ENCODE measurements at places on chromosomes 3 and 15. TPM values are rescaled to one million over a fixed set of nuclear protein-coding genes. Genes with fewer than 3 reads are reported as not detected.

DNA sequence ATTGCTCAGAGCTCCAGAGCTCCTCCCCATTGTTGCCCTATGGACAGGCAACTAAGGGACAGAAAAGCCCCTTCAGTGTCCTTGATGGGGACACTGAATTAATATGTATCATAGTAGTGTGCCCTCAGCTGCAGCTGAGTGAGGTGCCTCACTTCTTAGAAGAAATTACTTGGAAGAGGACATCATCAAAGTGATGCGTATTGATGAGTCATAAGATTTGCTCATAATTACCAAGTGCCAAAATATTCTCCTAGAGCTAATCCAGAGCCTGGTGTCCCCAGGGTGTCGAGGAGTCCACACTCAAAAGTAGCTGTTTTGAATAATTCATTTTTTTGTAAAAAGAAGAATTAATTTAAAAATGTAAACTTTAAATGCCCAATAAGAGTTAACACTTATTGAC lies 200.7 kb upstream of the SEMA6D start:
- H3K36me3 ChIP-seq, result no peaks in the 10 kb centered on the region
- no peak for DNase-seq
- no peaks in the 10 kb centered on the region for H3K27me3 ChIP-seq
- no peak overlapping the region for H3K4me3 ChIP-seq
- no peak overlapping the region for H3K27ac ChIP-seq

GRCh38 chr3:98728672-98729071 lies 34.5 kb upstream of the ST3GAL6 start:
- no peak overlapping the region for H3K4me3 ChIP-seq
- DNase-seq, result no peak
- H3K27ac ChIP-seq, result no peak overlapping the region
- peaks cover 5% of the 10 kb centered on the region for H3K4me1 ChIP-seq

DPPA2 gene
- total RNA-seq, result 0.69 TPM

GRCh38 chr3:69129531-69129930 lies 7.1 kb upstream of the LMOD3 start:
- H3K36me3 ChIP-seq, result no peaks in the 10 kb centered on the region
- H3K4me3 ChIP-seq, result no peak overlapping the region
- DNase-seq, result no peak
- no peaks in the 10 kb centered on the region for H3K4me1 ChIP-seq
- no peak overlapping the region for H3K27ac ChIP-seq

- peaks cover 6% of the 10 kb centered on the region for H3K4me1 ChIP-seq
- H3K36me3 ChIP-seq, result no peaks in the 10 kb centered on the region
- H3K27me3 ChIP-seq, result no peaks in the 10 kb centered on the region
- no peak overlapping the region for H3K27ac ChIP-seq
Observed at GRCh38 chr3:60263191-60263590, 988.1 kb downstream of the FHIT start.

- H3K4me1 ChIP-seq, result peaks cover 21% of the 10 kb centered on the region
- no peak overlapping the region for H3K27ac ChIP-seq
- H3K4me3 ChIP-seq, result no peak overlapping the region
- DNase-seq, result no peak
Observed at GRCh38 chr3:4688411-4688810, 195.3 kb downstream of the ITPR1 start.

DAZL gene
- total RNA-seq, result not detected

HDAC11 gene
- 14.4 TPM for total RNA-seq

DNA sequence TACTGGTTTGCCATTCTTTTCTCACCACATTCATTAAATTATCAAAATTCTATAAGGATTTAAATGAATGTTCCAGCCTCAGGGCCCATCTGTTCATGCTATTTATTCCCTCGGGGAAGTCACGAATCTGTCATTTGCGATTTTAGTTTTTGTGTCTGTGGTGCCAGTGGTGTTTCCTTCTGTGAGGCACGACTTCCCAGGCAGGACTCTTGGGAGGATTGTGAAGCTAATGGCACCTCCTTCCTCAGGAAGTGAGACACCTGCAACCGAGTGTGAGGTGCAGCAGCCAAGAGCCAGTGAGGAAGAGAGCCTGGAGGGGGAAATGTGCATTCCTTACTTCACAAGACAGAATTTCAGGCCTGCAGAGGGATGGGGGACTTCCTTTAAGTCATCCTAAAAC lies 24.1 kb downstream of the SV2B start:
- H3K4me3 ChIP-seq, result no peak overlapping the region
- H3K27me3 ChIP-seq, result peaks cover 19% of the 10 kb centered on the region
- no peak overlapping the region for H3K27ac ChIP-seq
- H3K36me3 ChIP-seq, result peaks cover 2% of the 10 kb centered on the region
- peaks cover 2% of the 10 kb centered on the region for H3K4me1 ChIP-seq
- DNase-seq, result no peak

BOC gene
- 14.2 TPM for total RNA-seq

DNA sequence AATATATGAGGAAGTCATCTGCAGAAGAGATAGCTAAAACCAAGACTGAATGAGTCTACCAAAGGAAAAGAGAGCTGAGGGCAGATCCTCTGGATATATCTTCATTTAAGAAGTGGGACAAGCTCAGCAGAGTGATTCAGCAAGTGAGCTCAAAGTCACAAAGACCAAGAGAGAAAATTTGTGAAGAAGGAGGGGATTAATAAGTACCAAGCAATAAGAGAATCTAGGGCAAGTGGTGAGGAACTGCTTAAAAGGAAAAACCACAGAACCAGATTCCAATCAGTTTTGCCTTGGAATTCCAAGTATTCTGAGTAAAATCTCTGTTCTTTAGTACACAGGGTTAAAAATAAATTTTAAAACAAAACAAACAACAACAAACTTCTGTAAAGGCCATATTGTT lies 3.6 kb downstream of the EHHADH start:
- no peak overlapping the region for H3K27ac ChIP-seq
- DNase-seq, result no peak
- H3K27me3 ChIP-seq, result no peaks in the 10 kb centered on the region
- H3K36me3 ChIP-seq, result peaks cover 8% of the 10 kb centered on the region
- peaks cover 27% of the 10 kb centered on the region for H3K4me1 ChIP-seq

DNA sequence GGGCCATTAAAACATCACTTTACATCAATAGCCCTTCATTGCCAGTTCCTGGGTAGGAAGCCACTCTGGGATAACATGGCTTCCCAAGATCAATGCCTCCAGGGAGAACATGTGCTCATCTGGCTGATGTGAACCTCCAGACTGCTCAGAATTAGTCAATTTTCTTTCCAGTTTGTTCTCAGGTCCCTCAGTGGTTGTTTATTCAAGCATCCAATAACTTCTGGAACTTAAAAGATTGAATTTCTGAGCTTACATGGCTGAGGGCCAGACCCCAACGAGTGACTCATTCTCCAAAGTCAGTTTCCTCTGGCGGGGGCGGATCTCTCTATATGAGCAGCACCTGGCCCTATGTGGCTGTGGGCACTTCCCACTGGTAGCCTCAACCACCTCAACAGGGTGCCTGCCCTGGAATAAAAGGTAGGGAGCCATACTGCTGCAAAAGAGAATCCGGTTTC lies 34.0 kb downstream of the LYZL4 start:
- DNase-seq, result no peak
- no peak overlapping the region for H3K27ac ChIP-seq
- peaks cover 36% of the 10 kb centered on the region for H3K27me3 ChIP-seq

DNA sequence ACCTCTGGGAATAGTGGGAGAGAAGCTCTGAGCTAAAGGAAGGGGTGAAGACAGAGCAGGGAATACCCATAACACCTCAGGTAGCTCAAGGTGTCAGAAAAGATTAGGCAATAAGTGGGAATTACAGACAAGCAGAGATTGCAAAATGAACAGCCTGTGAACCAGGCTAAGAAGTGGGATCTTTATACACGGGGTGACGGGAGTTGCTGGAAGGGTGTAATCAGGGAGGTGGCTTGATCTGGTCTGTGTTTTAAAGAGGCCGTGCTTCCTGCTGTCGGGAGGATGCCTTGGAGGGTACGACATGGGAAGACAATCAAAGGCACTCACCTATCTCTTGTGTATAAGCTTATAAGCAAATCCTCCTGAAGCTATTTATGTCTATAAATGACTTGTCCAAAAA lies 216.3 kb downstream of the CLSTN2 start:
- no peak overlapping the region for H3K4me3 ChIP-seq
- no peaks in the 10 kb centered on the region for H3K4me1 ChIP-seq
- H3K27me3 ChIP-seq, result peaks cover 25% of the 10 kb centered on the region
- no peaks in the 10 kb centered on the region for H3K36me3 ChIP-seq
- H3K27ac ChIP-seq, result no peak overlapping the region

PLXND1 gene
- total RNA-seq, result 18.0 TPM

PYGO1 gene
- total RNA-seq, result 21.8 TPM

GRCh38 chr15:83733206-83733605 lies 79.3 kb downstream of the ADAMTSL3 start:
- no peak overlapping the region for H3K4me3 ChIP-seq
- no peaks in the 10 kb centered on the region for H3K4me1 ChIP-seq
- no peak overlapping the region for H3K27ac ChIP-seq
- H3K36me3 ChIP-seq, result no peaks in the 10 kb centered on the region
- no peak for DNase-seq
- H3K27me3 ChIP-seq, result no peaks in the 10 kb centered on the region

- no peak overlapping the region for H3K27ac ChIP-seq
- H3K4me1 ChIP-seq, result peaks cover 20% of the 10 kb centered on the region
- peak; percentile 70 for DNase-seq
- no peak overlapping the region for H3K4me3 ChIP-seq
- H3K27me3 ChIP-seq, result peaks cover 41% of the 10 kb centered on the region
- H3K36me3 ChIP-seq, result no peaks in the 10 kb centered on the region
Observed at GRCh38 chr15:76190751-76191538, 120.3 kb downstream of the ETFA start.

DNA sequence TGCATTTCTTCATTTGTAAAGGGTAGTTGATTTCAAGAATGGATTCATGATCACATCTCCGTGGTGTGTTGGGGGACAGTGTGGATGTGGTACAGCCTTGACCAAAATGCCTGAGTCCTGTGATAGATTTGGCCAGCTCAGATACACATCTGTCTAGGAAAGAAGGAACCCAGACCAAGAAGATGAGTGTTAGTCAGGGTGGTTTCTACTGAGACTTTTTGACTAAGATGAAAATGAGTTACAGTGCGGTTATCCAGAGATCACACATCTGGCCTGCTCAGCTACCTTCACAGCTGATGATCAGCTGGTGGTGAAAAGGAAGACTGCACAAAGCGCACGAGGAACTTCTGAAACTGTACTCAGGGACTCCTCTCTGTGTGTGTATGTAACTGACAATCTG lies 68.0 kb downstream of the FNDC3B start:
- H3K27me3 ChIP-seq, result no peaks in the 10 kb centered on the region
- peaks cover 50% of the 10 kb centered on the region for H3K4me1 ChIP-seq
- peak overlapping the region; percentile 16 for H3K27ac ChIP-seq

SYNPR gene
- total RNA-seq, result 13.3 TPM

DNA sequence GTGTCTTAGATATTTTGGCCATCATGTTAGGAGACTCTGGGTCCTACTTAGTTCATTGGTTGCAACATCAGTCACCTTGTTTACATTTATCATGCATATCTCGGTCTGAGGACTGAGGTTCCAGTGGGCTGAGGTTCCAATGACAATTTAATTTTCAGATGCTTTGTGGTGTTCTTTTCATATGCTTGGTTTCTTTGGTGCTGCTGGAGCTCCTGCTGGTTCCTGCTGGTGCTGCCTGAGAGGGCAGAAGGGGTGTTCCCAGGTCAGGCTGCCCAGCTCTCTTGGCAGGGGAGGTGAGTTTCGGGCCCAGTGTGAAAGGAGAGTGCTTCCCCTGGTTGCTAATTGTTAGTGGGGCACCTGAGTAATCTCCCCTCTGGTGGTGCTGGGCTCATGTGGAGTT lies 6.9 kb upstream of the KLHL40 start:
- H3K36me3 ChIP-seq, result no peaks in the 10 kb centered on the region
- no peak overlapping the region for H3K4me3 ChIP-seq
- no peaks in the 10 kb centered on the region for H3K4me1 ChIP-seq
- H3K27ac ChIP-seq, result no peak overlapping the region

DNA sequence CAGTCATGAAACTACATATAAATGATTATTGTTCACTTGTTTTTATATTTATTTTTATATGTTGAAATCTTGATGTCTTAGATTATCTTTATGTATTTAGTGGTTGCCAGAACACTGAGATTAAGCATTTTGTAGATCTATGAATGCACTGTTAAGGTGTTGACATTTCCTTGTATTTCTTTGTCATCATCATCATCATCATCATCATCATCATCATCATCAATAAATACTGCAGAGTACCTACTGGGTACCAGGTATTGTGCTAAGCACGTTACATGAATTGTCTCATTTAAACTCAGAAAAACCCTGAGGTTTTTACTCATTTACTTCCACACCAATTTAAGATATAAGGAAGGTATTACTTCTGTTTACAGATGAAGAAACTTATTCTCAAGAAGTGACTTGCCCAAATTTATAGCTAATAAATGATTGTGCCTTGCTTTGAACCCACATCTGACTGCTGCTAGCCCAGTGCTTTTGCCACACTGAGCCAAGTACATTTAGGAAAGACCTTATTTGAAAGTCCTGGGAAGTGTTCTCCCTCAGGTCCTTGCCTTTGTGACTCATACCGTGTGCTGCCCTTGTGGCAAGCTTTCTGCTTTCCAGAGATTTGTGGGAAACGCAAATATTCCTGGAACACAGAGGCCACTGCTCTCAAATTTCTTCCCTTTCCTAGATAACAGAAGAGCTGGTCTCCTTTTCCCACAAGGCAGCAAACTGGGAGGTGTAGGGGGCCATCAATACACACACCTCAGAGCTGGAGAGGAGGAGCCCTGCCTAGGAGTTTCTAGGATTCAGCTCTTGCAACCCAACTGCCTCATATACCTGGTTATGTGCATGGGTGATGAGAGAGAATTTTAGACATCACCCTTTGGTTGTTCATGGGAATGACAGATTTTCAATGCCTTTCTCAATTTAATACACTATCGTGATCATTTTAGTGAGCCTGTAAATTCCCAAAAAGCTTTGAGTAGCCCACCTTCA lies 115.4 kb upstream of the C15orf61 start:
- H3K27ac ChIP-seq, result peak overlapping the region; percentile 85
- H3K4me1 ChIP-seq, result peaks cover 54% of the 10 kb centered on the region

DNA sequence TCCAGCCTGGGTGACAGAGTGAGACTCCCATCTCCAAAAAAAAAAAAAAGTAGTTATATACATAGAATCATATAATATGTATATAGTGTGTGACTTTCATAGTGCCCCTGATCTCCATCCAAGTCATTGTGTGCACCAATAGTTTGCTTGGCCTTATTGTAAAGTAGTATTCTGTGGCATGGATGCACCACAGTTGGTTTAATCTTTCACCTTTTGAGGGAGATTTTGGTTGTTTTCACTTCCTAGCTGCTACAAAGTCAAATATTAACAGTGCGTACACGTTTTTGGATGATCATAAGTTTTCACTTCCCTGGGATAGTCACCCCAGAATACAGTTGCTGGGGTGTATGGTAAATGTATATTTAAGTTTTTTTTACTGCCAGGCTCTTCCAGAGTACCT lies 162.8 kb downstream of the PTPRG start:
- no peak overlapping the region for H3K27ac ChIP-seq
- peaks cover 39% of the 10 kb centered on the region for H3K4me1 ChIP-seq
- peaks cover 2% of the 10 kb centered on the region for H3K36me3 ChIP-seq
- H3K4me3 ChIP-seq, result no peak overlapping the region
- no peaks in the 10 kb centered on the region for H3K27me3 ChIP-seq

- no peaks in the 10 kb centered on the region for H3K36me3 ChIP-seq
- H3K27me3 ChIP-seq, result peaks cover 12% of the 10 kb centered on the region
Observed at GRCh38 chr3:143306407-143306806, 186.8 kb downstream of the CHST2 start.

Data from progenitor cell of endocrine pancreas (in vitro differentiated cells).